ENCODE measurements at places on chromosomes 6 and 20.

- peak; percentile 47 for DNase-seq
Observed at GRCh38 chr6:1390133-1390945, 963 bp downstream of the FOXF2 start.

GRCh38 chr20:45020236-45020886 is 54.0 kb downstream of the STK4 start:
- DNase-seq = no peak

- DNase-seq = no peak
Observed at GRCh38 chr6:167831281-167831828, 4.6 kb downstream of the AFDN start.

DNA sequence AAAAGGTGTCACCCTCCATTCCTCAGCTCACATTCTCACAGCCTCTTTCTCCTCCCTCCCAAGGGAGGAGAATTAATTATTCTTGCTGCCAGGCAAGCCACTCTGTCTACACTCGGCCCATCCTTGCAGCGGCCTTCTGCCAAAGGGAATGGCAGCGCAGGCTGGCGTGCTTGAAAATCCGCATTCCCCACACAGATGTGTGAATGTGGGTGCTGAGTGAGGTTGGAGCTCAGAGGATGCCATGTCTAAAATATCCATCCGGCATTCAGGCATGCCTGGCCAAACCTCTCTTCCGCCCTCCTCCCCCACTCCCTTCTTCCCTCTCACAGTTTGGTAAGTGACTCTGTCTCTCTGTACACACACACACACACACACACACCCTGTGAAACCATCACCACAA is 27.7 kb downstream of the PNPLA1 start:
- DNase-seq = no peak

DNA sequence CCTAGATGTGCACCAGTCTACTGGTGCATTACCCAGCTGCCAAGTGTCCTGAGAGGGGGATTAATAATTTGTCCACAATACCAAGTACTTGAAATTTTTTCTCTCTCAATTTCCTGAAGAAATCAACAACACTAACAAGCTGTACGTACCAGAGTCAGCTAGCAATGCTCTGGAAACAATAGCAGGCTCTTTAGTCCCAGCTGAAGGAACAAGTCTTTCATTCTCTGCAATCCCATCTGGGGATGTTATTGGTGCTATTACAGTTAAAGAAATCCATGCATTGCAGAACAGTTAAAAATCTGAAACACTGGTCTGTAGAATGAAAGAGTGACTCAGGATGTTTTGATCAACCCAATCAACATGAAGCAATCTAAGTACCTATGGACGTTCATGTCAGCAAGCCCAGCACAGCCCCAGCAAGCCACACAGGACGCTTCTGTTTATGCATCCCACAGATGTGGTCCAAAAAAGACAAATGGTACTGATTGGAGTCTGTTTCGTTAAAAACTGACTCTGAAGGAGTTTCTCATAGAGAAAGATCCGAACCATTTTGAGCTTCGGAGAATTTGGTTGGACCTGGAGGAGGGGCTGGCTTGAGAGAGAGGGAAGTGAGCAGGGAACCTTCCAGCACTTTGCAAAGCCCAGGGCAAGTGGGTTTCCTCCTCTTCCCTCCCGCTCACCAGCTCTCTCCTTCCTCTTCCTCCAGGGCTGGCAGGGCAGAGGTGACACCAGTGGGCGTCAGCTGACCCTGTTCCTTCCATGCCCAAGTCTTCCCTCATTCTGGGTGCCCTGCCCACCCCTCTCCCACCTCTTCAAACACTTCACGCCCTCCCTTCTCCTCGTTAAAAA is 11.9 kb downstream of the PRR18 start:
- no peak for DNase-seq

DNA sequence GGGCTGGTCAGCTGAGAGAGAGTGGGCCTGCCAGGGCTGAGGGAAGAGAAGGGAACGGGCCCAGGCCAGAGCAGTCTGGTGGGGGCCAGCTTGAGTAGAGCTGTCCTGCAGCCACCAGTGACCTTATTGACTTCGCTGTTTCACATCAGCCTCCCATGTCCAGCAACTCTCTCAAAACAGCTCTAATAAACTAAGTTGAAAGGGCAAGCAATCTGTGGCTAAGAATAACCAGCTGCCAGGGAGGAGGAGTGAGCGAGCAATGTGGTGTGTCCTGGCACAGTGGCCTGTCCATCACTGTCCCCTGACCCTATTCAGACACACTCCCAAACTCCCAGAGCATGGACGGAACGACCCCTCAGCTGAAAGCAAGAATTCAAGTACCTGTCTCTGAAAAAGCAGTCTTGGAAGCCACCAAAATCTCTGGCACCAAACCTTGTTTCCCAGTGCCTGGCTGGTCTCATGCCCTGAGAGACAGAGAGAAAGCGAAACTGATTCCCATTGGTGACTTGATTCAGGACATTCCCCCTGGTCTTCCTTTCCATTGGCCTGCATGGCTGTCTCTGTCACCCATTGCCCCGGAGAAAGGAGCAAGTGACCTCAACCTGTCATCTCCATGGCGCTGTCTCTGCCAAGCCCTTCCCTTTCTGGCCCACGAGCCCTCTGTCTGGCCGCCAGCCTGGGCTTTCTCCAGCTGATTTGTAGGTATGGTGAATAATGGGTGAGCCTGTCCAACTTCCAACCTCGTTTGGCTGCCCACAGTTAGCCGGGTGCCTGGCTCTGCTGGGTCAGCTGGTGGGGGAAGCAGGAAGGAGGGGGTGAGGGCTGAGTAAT is at the start of gene DDO:
Gene DDO (minus strand): TSS at position 490 of the 831 bp plus-strand sequence. CDS start 2,113 bp downstream, outside the sequence.
- peak; percentile 85 for DNase-seq

- DNase-seq = peak; percentile 80
Observed at GRCh38 chr20:51533291-51534172, 9.0 kb downstream of the NFATC2 start.

- DNase-seq = peak; percentile 30
Observed at GRCh38 chr6:135985471-135985870, 134.0 kb downstream of the PDE7B start.

DNA sequence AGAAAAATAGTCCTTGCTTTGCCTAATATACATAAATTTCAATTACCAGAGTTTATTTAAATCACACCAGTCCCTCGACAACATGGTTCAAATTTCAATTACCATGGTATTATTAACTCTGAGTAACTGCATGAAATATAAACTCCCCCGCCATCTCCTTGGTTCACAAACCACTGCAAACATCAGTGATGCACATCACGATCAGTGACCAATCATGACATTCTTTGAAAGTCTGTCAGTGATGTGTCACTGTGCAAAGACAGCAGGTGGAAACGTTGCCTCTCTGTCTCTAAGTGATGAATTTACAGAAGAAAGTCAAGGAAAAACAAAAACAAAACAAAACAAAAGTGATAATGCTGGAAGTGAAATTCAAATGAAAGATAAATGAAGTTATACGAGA is 86.7 kb downstream of the TASP1 start:
- peak; percentile 19 for DNase-seq

- no peak for DNase-seq
Observed at GRCh38 chr6:129494586-129494985, 215.4 kb downstream of the ARHGAP18 start.

DNA sequence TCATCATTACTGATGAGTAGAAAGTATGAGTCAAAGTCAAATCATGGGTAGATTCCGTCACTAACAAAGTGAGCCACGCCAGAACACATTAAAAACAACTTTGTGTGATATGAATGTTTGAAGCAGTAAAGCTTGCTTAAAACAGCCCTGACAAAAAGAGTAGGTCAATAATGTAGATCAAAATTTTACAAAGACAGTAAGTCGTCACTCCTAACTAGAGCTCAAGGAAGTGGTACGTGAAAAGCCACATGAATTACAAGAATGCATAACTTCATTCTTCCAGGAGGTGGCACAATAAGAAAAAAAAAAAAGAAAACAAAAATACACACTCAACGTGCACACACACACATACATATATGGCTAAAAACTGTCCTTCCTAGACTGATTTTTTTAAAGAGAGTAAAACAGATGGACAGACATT is 69.9 kb downstream of the HACE1 start:
- DNase-seq = peak; percentile 69

DNA sequence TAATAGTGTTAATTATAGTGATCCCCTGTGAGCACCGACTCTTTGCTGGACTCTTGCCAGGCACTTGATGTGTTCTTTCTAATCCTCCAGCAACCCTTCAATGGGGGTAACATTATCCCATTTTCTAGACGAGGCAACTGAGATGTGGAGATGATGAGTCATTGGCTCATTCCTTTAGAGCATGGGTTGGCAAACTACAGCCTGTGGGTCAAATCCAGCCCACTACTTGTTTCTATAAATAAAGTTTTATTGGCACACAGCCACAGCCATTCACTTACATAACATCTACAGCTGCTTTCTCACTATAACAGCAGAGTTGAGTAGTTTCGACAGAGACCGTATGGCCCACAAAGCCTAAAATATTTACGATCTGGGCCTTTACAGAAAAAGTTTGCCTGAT is 249.5 kb upstream of the KCNG1 start:
- DNase-seq = peak; percentile 83

- no peak for DNase-seq
Observed at GRCh38 chr6:168475188-168476013, 34.4 kb downstream of the SMOC2 start.

DNA sequence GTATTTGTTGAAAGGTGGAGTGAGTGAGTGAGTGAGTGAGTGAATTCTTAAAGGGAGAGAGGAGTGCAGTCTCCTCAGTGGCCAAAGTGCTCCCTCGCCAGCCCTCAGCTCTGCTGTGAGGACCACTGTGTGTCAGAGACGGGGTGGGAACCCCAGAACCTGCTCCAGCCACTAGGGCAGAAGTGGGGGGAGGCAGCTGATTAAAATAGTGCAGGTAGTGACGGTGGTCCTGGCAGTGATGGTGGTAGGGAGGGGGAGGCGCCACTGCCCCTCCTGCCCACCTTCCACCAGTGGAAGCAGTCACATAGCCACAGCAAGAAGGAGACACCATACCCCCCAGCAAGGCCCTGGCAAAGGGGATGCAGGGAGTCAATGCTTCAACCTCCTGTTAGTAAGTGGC is 133.5 kb downstream of the PHACTR3 start:
- no peak for DNase-seq

DNA sequence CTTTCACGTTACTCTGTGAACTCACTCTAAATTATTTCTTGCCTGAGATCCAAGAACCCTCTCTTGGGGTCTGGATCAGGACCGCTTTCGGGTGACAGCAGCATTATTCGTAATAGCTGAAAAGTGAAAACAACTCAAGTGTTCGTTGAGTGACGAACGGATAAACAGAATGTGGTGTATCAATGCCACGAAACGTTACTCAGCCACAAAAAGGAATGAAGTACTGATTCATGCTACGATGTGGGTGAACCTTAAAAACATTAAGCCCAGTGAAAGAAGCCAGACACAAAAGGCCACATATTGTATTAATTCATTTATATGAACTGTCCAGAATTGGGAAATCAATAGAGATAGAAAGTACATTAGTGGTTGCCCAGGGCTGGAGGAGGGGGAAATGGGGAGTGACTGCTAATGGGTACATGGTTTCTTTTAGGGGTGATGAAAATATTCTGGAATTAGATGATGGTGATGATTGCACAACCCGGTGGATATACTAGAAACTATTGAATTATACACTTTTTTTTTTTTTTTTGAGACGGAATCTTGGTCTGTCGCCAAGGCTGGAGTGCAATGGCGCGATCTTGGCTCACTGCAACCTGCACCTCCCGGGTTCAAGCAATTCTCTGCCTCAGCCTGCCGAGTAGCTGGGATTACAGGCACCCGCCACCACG is 8.4 kb downstream of the PTGIS start:
- no peak for DNase-seq

GRCh38 chr20:25992146-25992545 is 295.5 kb upstream of the ZNF337 start:
- DNase-seq = no peak

DNA sequence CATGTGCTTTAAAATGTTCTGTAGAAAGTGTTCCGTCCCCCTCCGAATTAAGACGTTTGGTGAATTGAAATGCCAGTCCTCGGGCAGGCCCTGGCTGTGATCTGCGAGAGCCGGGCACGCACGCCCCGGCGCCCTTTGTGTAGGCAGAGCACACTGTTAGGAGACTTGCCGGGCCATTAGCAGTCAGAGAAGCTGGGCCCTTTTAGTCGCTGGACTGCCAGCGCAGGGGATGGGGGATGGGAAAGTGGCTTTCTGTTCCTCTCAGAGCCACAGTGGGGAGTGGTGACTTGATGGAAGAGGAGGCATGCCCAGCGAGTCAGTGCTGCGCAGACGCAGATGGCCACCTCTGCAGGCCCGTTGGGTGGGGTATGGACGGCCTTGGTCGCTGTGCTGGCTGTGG is 2.2 kb downstream of the PPP1R3G start:
- DNase-seq = no peak

DNA sequence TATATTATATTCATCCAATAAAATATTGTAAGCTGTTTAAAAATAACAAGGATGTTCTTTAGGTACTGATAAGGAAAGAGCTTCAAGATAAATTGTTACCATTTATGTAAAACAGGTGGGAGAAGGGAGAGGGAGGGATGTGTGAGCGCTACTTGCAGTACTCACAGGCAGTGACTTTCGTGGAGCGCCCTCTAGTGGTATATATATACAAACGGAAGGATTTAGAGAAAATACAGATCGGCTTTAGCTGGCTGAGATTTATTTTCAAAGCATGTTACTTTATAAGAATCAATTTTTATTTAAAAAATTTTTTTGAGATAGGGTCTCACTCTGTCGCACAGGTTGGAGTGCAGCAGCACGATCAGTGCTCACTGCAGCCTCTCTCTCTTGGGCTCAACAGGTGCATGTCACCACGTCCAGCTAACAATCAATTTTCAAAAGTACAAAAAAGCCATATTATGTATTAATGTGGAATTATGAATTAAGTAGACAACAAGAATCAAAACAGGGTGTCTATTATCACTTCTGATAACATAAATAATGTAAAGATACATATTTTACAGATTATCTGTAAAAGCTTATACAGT is 3.3 kb upstream of the MOG start:
- DNase-seq = peak; percentile 59

DNA sequence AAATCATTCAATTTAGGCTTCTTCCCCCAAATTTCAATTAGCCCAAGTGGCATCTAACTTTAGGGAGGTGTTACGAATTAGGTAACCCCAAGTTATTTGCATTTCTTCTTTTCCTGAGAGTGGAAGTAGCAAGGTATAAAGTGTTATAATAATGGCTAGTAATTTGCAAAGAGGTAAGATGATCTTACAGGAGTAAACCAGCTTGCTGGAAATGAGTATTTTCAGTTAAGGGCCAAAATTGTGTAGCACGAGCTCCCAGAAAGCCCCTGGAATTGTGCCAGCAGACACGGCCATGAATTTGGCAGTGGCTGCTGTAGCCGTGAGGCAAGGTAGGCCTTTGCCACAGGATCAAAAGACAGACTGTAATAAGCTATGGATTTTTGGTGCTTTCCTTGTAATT is 38.0 kb downstream of the CITED2 start:
- peak; percentile 69 for DNase-seq

GRCh38 chr6:125984311-125984710 is 2.0 kb upstream of the TRMT11 start:
- DNase-seq = peak; percentile 67

All from RPMI7951 (cell line).